ENCODE measurements at places on chromosomes 7 and 10. TPM values are rescaled to one million over a fixed set of nuclear protein-coding genes. Genes with fewer than 3 reads are reported as not detected.

Gene CYP26C1
- total RNA-seq = not detected

Gene DDC
- total RNA-seq = 1.6 TPM

Gene DYNC1I1
- 0.27 TPM for total RNA-seq

Gene GPRIN2
- 33.2 TPM for total RNA-seq

Gene ZYX
- 183 TPM for total RNA-seq

Gene CALCR
- total RNA-seq = not detected

Gene TDRD1
- not detected for total RNA-seq

Gene CHST15
- 9.1 TPM for total RNA-seq

Gene TMEM184A
- 8.7 TPM for total RNA-seq

Gene C10orf71
- not detected for total RNA-seq

Gene EMX2
- total RNA-seq = not detected

Gene SAP25
- 0.73 TPM for total RNA-seq

Gene FAM25A
- total RNA-seq = 1.1 TPM

Gene GPR37
- total RNA-seq = 0.71 TPM

Gene TRAPPC14
- 13.2 TPM for total RNA-seq

Gene ADAM22
- total RNA-seq = 0.14 TPM

Gene PMPCB
- 67.9 TPM for total RNA-seq

Gene PCBD1
- total RNA-seq = 232 TPM

Gene HSPA12A
- total RNA-seq = 14.6 TPM

Gene TMEM139
- total RNA-seq = 1.1 TPM

Gene ELOVL3
- 0.21 TPM for total RNA-seq

Gene CPA2
- 0.08 TPM for total RNA-seq

Gene NPC1L1
- total RNA-seq = 0.07 TPM

Gene MYPN
- total RNA-seq = 2.7 TPM

Gene NEBL
- 3.9 TPM for total RNA-seq

Gene AGAP9
- 9.3 TPM for total RNA-seq

Gene THSD7A
- 2.4 TPM for total RNA-seq

Gene KDM7A
- total RNA-seq = 3.0 TPM

Gene STEAP1B
- total RNA-seq = 0.03 TPM

Gene ATOH7
- 0.34 TPM for total RNA-seq

Gene SOSTDC1
- total RNA-seq = not detected

Gene GIMAP1
- not detected for total RNA-seq

Gene MEIG1
- 0.99 TPM for total RNA-seq

Gene NAT16
- 0.17 TPM for total RNA-seq

Measured in A549 treated with CpdA at 1 μM for 4 hours (cell line).